ENCODE measurements at places on chromosomes 5 and 9.

GRCh38 chr5:95946451-95946850 lies 15.2 kb downstream of the ELL2 start:
- no peak for DNase-seq

GRCh38 chr5:97266576-97266975 lies 83.5 kb upstream of the RIOK2 start:
- DNase-seq: no peak

GRCh38 chr5:33833237-33833575 lies 58.6 kb downstream of the ADAMTS12 start:
- DNase-seq: no peak

DNA sequence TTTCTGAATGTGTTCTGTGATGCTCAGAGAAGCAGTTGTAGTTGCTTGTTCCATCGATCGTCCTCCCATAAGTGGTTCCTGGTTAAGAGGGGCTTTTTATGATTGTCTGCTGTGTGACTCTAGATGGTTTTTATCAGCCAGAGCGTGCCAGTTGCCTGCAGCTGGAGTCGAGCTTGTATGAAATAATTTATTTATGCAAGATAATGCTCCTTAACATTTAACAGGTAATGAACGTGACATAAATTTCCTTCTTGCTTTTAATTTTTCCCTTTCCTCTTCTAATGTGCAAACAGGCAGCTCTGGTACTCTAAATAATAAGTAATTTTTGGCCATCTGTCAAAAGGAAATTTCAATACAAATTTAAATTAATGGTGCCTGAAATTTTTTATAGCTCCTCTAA lies 84.4 kb downstream of the TLE4 start:
- no peak for DNase-seq

- DNase-seq: no peak
Measured at GRCh38 chr9:130940027-130940549, 1.0 kb upstream of the FIBCD1 start.

- no peak for DNase-seq
Measured at GRCh38 chr5:65907135-65907534, 19.2 kb upstream of the ERBIN start.

- DNase-seq: no peak
Measured at GRCh38 chr5:75189353-75189752, 47.3 kb downstream of the ANKRD31 start.

GRCh38 chr5:8981496-8981895 lies 564.4 kb downstream of the SEMA5A start:
- DNase-seq: no peak

- no peak for DNase-seq
Measured at GRCh38 chr5:73280386-73280785, 107.4 kb downstream of the TMEM174 start.

DNA sequence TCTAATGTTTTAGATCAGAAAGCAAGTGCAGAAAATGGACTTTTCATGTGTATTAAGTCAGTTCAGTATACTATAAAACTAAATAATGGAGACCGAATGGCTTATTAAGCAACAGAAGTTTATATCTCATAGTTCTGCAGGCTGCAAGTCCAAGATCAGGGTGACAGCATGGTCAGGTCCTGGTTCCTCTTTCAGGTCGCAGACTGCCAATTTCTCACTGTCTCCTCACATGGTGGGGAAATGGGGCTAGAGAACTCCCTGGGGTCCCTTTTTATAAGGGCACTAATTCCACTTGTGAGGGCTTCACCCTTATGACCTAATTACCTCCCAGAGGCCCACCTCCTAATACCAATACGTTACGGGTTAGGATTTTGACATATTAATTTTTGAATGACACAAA lies 48.7 kb downstream of the RICTOR start:
- no peak for DNase-seq

- no peak for DNase-seq
Measured at GRCh38 chr5:127723571-127723970, 20.4 kb downstream of the CCDC192 start.

GRCh38 chr9:23322392-23322791 lies 503.6 kb downstream of the ELAVL2 start:
- no peak for DNase-seq

DNA sequence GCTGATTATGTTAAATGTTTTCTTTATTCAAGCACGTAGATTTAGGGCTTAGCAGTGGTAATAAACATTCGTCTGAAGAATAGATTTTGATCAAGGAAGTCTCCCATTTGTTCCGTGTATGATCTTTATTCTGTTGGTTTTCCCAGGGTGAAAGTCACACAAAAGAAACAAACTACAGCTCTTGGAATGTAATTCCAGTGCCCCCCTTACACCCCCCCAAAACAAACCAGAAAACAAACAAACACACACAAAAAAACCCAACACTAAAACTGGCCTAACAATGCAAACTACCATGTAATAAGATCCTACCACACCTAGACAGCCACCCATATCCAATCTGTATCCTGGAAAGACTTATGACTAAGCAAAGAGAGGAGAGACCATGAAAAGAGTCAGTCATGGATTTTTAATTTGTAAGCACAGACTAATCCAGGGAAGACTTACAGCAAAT lies 196.2 kb upstream of the ELL2 start:
- DNase-seq: no peak

- DNase-seq: no peak
Measured at GRCh38 chr9:91127653-91128052, 234.1 kb downstream of the AUH start.

DNA sequence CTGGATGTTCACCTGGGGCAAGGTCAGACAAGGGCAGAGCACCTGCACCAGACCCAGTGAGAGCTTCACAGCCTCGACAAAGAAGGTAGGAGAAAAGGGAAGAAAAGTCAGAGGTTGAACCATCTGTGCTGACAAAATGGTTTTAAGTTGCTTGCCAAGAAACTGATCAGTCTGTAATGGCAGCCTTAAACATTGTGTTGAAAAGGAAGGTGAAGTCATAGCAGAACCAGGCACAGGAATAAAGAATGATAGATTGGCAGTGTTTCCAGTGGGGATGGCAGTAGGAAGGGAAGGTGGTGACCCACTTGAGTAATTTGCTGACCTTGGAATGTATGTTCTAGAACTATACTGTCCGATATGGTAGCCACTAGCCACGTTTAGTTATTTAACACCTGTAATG lies 34.2 kb downstream of the HTR4 start:
- no peak for DNase-seq

GRCh38 chr5:135393691-135394090 lies 5.3 kb downstream of the MACROH2A1 start:
- DNase-seq: no peak

DNA sequence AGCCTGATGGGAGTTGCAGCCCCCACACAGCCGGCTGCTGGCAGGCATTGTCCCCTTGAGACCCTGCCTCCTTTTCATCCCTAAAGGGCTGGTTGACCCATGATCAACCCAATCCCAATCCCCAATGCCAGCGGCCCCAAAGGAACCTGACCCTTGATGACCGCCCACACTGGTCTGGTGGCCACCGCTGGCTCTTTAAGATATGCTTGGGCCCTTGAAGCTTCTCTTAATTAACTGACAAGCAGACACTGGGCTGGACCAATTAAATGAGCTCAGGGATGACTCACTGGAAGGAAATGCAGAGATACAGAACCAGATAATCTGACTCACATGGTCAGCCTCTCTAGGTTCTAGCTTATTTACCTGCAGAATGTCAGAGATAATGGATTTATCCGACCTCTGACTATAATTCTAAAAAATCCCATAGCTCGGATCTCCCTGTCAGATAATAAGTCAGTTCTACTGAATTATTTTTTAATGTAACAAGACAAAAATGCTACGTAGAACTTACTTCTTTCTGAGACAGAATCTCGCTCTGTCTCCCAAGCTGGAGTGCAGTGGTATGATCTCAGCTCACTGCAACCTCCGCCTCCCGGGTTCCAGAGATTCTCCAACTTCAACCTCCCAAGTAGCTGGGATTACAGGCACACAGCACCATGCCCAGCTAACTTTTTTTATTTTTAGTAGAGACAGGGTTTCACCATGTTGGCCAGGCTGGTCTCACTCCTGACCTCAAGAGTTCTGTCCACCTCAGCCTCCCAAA lies 11.1 kb upstream of the MLANA start:
- no peak for DNase-seq

DNA sequence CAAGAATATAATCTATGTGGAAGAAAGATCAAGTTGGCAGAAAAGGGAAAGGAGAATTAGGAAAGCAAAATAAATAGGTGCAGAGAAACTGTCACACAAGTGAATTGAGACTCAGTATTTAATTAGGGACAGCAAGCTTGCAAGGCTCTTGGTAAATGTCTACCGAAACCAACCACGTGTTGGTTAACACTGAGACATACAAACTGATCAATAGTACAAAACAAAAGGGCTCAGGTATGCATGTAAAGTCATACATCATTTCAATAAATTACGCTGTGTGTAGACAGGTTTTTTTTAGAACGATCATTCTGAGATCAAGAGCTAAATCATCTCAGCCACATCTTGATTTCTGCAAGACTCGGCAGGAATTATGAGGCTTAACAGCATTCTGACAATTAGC lies 225.4 kb downstream of the EBF1 start:
- DNase-seq: no peak

DNA sequence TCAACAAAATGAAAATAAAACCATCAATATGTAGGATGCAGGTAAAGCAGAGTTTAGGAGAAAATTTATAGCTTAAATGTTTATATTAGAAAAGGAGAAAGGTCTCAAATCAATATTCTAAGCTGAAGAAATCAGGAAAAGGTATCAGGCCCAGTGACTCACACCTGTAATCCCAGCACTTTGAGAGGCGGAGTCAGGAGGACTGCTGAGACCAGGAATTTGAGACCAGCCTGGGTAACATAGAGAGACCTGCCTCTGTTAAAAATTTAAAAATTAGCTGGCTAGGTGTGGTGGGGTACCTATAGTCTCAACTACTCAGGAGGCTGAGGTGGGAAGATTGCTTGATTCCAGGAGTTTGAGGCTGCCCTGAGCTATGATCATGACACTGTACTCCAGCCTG lies 32.2 kb downstream of the CCDC69 start:
- DNase-seq: no peak

DNA sequence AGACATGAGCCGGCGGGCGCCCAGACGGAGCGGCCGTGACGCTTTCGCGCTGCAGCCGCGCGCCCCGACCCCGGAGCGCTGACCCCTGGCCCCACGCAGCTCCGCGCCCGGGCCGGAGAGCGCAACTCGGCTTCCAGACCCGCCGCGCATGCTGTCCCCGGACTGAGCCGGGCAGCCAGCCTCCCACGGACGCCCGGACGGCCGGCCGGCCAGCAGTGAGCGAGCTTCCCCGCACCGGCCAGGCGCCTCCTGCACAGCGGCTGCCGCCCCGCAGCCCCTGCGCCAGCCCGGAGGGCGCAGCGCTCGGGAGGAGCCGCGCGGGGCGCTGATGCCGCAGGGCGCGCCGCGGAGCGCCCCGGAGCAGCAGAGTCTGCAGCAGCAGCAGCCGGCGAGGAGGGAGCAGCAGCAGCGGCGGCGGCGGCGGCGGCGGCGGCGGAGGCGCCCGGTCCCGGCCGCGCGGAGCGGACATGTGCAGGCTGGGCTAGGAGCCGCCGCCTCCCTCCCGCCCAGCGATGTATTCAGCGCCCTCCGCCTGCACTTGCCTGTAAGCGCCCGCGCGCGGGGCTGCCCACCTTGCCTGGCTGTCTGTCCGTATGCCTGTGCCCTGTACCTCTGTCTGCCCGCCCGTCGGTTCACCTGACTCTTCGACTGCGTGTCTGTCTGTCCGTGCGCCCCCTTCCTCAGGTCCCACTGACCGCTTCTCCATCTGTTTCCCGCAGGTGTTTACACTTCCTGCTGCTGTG lies 412 bp downstream of the FGF18 start:
- peak; percentile 16 for DNase-seq

DNA sequence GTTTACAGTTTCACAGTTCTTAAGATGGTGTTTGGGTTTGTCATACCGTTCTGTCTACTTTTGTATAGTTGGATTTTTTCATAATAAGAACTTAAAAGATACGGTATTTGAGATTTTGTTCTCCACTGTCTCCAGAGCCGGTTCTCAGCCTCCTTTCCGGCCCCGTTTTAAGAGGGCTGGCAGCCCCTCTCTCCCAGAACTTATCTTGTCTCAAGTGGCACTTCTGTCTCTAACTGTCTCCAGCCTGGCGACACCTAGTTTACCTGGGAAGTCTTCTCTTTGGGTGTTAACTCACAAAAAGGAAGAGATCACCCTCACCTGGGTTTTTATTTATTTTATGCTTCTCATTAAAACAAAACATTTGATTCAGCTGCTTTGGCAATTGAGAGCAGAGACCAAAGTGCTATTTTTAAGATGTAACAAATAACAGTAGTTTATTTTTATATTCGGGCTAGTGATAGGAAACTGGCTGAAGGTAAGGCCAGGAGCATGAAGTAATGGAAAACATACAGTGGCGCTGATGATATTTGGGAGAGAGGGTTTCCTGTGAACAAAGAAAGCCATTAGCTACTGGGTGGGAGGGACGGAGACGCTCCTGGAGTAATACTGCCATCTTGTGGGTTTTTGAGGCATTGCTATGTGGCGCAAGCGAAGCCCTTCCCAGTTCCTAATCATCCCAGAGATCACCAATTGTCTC lies 48.3 kb downstream of the ACER2 start:
- peak; percentile 29 for DNase-seq

DNA sequence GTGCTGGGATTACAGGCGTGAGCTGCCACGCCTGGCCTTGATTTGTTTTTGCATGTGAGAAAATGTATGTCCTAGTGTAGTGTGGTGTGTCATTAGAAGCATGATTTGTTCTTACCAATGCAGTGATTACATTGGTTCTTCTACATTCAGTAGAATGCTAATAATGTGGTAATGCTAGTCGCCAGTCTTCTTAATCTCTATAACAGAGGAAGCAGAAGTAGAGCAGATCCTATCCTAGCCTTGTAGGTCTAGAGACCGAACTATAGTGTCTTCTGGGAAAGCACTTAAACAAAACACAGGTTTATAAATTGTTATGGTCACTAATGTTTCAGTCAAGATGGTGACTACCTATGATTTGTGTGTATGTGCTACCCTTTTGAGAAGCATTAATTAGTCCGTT lies 197.5 kb upstream of the DMRT1 start:
- DNase-seq: no peak

DNA sequence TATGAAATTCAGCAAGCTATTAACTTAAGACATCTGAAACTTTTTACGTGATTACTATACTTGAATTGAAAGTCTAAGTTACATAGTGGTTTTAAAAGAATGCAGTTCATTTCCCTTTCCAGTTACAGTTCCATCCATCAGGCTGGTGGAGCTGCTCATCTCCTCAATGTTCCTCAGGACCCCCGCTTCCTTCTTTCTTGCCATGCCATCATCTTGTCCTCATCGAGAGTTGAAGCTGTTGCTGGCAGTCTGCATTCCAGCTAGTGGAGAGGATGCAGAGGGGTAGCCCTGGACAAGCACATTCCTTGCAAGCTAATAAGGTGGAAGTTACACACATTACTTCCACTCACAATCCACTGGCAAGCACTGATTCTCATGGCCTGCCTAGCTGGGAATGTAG lies 8.8 kb upstream of the RNF183 start:
- DNase-seq: no peak

DNA sequence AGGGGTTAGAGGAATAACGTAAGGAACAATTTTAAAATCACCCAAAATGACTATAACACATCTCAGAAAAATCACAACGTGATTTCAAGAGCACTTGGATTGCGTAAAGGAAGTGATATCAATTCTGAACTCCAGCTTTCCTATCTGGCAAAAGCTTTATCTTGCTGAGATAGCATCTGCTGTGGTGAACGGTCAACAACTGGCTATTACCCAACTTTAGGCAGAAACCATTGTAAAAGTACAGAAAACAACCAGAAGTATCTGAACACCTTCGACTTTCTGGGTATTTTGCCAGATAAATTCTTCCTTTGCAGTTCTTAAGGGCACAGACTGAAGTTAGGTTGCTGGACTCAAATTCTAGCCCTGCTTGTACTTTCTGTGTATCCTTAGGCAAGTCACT lies 9.2 kb downstream of the ABLIM3 start:
- DNase-seq: no peak

Measured in NCI-H510A (cell line).